Testis (tissue), 5 donors: ENCODE measurements at places on chromosomes 12 and 14. TPM values are rescaled to one million over a fixed set of nuclear protein-coding genes. Genes with fewer than 3 reads are reported as not detected.

GRCh38 chr14:25034803-25035681 lies 14.9 kb downstream of the STXBP6 start:
- H3K36me3 ChIP-seq, result no peaks in the 10 kb centered on the region
- no peak overlapping the region for H3K4me3 ChIP-seq
- no peaks in the 10 kb centered on the region for H3K27me3 ChIP-seq
- no peak overlapping the region for H3K27ac ChIP-seq

DNA sequence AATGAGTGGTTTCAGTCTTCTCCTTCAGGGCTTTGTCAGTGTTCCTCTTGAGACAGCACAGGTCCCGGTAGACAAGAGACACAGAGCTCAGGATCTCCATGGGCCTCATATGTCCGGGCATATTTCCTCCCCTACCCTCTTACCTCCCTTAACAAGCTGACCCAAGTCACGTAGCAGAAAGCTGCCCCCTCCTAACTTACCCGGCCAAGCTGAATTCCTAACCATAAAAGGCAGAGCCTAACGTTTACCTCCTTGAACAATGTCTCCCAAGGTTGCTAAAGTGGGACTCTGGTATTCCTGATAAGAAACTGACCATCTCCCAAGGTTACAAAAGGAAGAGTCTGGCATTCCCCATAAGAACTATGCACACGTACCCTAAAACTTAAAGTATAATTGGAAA lies 182.2 kb upstream of the USP15 start:
- no peaks in the 10 kb centered on the region for H3K36me3 ChIP-seq
- no peaks in the 10 kb centered on the region for H3K27me3 ChIP-seq
- no peak overlapping the region for H3K27ac ChIP-seq

- no peaks in the 10 kb centered on the region for H3K36me3 ChIP-seq
- H3K27ac ChIP-seq, result no peak overlapping the region
- H3K4me1 ChIP-seq, result no peaks in the 10 kb centered on the region
- DNase-seq, result no peak
Measured at GRCh38 chr12:75476071-75476470, 4.5 kb upstream of the GLIPR1 start.

GZMH gene
- not detected for total RNA-seq

C1R gene
- 51.4 TPM for total RNA-seq

MUCL1 gene
- not detected for total RNA-seq
